ENCODE measurements at places on chromosomes 5 and 9.

- DNase-seq: no peak
Measured at GRCh38 chr5:143714629-143715028, 97.3 kb upstream of the HMHB1 start.

GRCh38 chr9:38356851-38357250 is 35.7 kb upstream of the ALDH1B1 start:
- DNase-seq: no peak

GRCh38 chr5:179243333-179243732 is 101.9 kb downstream of the ADAMTS2 start:
- DNase-seq: no peak

GRCh38 chr5:132667309-132667708 is 6.5 kb upstream of the IL4 start:
- DNase-seq: no peak

DNA sequence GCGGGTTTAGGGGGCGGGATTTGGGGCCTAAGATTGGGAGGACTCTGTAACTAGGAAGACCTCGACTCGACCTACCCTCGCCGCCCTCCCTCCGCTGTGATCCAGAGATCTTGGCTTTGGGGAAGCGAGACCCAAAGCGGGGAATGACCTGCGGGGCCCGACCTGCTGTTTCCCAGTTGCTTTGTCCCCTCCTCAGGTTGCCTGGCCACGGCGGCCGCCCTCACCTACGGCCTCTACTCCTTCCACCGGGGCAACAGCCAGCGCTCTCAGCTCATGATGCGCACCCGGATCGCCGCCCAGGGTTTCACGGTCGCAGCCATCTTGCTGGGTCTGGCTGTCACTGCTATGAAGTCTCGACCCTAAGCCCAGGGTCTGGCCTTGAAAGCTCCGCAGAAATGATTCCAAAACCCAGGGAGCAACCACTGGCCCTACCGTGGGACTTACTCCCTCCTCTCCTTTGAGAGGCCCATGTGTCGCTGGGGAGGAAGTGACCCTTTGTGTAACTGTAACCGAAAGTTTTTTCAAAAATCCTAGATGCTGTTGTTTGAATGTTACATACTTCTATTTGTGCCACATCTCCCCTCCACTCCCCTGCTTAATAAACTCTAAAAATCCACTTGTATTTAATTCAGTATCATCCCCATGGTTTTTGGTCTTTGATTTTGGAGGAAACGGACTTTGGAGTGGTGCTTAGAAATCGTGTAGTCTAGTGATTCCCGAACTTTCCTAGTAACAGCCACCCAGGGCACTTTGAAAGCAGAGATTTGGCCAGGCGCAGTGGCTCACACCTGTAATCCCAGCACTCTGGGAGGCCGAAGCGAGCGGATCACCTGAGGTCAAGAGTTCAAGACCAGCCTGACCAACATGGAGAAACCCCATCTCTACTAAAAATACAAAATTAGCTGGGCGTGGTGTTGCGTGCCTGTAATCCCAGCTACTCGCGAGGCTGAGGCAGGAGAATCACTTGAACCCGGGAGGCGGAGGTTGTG is 878 bp downstream of the HIGD2A start:
- DNase-seq: peak; percentile 52

- DNase-seq: no peak
Measured at GRCh38 chr9:694403-695154, 146.9 kb upstream of the DMRT1 start.

DNA sequence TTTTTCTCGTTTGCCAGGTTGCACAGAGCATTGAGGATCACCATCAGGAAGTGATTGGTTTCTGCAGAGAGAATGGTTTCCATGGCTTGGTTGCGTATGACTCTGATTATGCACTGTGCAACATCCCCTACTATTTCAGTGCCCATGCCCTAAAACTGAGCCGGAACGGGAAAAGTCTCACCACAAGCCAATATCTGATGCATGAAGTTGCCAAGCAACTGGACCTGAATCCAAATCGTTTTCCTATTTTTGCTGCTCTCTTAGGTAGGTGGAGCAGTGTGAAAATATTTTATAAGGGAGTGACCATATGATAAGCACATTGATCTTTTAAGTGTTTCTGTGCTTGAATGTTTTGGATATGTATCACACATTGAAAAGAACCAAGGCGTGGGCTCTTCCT is 17.7 kb upstream of the FAM120AOS start:
- DNase-seq: no peak

DNA sequence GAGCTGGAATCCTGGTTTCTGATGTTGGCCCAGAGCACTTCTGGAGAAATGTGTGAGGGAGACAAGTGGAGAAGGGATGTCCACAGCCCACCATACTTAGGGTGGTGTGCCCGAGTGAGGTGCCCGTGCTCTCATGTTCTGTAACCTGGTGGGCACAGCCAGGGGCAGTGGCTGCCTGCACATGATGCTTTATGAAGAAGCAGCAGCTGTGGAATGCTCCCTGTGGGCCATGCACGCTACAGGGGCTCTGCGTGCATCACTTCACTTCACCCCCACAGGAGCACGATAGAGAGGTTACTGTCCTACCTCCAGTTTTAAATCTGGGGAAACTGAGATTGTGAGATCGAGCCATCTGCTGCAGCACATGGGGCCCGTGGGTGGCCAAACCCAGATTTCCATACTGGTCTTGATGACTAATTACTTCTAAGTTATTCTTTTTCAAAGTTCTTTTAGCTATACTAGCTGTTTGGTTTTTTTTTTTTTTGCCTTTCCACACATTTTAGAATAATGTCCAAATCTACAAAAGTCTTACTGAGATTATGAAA is 441.6 kb downstream of the GADD45G start:
- no peak for DNase-seq

- DNase-seq: no peak
Measured at GRCh38 chr5:132839426-132840301, 9.2 kb upstream of the SHROOM1 start.

All from NCI-H1694 (cell line).